ENCODE measurements at places on chromosomes 2 and 18. TPM values are rescaled to one million over a fixed set of nuclear protein-coding genes. Genes with fewer than 3 reads are reported as not detected.

DNA sequence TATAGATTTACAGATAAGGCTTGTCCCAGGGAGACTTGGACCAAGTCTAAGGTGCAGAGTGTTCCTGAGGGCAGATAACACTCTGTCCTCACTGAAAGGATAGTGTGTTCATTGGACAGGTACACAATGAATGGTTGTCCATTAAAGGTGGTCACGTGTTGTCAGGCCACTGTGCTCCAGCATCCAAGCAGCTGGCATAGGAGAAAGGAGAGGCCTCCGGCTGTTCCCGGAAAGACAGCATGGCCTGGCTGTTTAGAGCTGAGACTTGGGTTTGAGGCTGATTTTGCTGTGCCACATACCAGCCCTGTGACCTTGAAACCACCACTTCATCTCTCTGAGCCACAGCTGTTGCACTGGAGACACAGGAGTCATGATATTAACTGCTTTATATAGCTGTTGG is 19.6 kb upstream of the SULT1C3 start:
- DNase-seq: no peak

GRCh38 chr18:30271716-30272115 is 770.8 kb downstream of the DSC3 start:
- DNase-seq: no peak

- no peak for DNase-seq
Measured at GRCh38 chr2:121335294-121336290, 50.6 kb upstream of the TFCP2L1 start.

- DNase-seq: no peak
Measured at GRCh38 chr2:71609958-71610357, 156.6 kb downstream of the DYSF start.

- DNase-seq: no peak
Measured at GRCh38 chr18:69996951-69997798, 49.5 kb upstream of the CD226 start.

- no peak for DNase-seq
Measured at GRCh38 chr2:38454081-38454480, 77.0 kb upstream of the ATL2 start.

DNA sequence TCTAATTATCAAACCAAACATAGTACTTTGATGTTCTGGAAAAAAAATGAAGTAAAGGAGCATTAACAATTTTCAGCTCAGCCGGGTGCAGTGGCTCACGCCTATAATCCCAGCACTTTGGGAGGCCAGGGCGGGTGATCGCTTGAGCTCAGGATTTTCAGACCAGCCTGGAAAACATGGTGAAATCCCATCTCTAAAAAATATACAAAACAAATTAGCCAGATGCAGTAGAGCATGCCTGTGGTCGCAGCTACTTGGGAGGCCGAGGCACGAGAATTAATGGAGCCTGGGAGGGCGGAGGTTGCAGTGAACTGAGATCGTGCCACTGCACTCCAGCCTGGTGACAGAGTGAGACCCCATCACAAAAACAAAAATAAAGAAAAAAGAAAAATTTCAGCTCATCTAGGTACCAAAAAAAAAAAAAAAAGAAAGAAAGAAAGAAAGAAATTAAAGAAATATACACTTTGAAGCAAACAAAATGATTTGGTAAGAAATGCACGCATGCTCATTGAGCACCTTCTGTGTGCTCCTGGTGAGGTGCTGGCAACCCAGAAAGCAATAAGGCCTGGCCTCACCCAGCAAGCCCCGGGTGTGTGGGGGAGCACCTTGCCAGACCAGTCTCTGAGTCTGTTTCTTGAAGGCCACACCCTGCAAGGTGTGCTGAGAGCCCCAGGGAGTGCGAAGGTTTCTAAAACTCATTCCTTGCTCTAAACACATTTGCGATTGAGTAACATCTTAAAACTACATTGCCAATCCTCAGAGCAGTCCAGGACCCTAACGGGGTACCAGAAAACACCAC is 133.5 kb downstream of the TFCP2L1 start:
- DNase-seq: no peak

DNA sequence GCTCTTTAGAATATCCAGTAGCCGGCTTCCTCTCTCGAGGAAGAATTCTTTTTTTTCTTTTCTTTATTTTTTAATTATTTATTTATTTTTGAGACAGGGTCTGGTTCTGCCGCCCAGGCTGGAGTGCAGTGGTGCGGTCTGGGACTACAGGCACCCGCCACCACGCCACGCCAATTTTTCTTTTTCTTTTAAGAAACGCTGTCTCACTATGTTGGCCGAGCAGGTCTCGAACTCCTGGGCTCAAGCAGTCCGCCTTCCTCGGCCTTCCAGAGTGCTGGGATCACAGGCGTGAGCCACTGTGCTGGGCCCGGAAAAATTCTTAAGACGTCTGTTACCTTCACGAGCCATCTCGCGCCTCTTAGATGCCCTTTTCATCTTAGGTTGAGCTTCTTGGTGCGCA is 931 bp upstream of the TMEM131 start:
- DNase-seq: no peak

- DNase-seq: no peak
Measured at GRCh38 chr2:44767691-44768090, 173.8 kb upstream of the SIX3 start.

DNA sequence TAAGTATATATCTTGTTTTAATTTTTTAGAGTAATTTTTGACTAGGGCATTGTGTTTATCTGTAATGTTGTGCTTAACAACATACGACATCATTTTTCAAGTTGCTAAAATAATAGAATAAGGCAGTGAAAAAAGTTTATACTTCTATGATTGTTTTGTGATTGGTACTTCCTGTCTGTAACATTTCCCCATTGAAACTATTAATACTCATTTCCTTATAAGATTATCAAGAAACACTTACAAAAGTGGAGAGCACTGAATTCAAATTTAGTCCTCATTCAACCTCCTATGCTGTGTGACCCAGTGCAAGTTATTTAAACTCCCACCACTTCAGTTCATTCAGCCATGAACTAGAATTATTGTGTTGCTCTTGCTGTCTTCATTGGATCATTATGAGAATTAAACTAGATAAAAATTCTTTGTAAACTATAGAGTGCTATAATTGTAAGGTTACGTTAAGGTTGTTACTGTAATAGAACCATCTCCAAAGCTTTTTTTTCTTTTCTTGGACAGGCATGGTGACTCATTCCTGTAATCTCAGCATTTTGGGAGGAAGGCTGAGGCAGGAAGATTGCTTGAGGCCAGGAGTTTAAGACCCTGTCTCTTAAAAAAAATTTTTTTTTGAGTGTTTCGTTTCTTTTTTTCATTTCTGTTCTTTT is 2.8 kb downstream of the ETAA1 start:
- DNase-seq: no peak

GRCh38 chr2:95757988-95758387 is 166.2 kb downstream of the TRIM43 start:
- DNase-seq: no peak

DNA sequence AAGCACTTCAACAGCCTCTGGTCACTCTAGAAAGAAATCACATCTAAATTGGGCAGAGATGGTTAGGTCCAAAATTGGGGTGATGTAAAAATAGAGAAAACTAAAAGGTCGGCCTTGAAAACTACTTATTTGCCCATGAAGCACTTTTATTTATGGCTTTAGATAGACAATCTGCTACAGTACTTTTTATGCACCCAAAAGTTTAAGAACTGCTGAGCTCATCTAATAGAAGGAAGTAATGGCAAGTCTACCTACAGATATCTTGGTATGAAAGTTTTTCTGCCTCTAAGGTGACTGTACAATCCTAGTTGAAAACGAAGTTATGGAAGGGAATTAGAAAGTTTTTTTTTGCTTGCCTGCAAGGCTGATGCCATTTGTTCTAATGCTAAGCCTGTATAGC is 46.2 kb downstream of the SPHKAP start:
- DNase-seq: no peak

DNA sequence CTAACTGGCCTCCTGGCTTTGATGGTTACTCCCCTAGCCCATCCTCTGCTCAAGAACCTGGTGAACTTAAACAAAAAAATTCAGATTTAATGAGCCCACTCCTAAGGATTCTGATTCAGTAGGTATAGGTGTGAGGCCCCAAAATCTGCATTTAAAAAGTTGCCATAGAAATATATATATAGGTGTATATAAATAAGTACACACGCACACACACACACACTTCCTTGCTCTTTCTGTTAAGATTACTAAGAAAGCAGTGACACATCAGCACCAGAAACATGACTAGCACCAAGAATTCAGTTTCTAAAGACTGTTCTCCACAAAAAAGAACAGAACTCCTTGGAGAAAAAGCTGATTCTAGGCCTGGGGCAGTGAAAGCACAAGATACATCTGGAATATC is 17.8 kb downstream of the EML6 start:
- no peak for DNase-seq

- DNase-seq: no peak
Measured at GRCh38 chr2:97932975-97933662, 62.6 kb downstream of the TMEM131 start.

DNA sequence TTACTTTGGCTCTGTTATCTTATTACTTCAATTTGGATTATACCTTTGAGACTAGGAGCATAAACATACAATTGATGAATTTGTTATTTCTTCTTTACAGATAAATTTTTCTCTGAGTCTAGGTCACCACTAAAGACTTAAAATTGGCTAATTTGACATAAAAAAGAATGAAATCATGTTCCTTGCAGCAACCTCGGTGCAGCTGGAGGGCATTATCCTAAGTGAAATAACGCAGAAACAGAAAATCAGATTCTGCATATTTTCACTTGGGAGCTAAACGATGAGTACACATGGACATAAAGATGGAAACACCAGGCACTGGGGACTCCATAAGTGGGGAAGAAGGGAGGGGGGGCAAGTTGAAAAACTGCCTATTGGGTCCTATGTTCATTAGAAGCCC is 172.8 kb upstream of the SESTD1 start:
- DNase-seq: no peak

- no peak for DNase-seq
Measured at GRCh38 chr2:83970217-83970929, 488.7 kb downstream of the SUCLG1 start.

DNA sequence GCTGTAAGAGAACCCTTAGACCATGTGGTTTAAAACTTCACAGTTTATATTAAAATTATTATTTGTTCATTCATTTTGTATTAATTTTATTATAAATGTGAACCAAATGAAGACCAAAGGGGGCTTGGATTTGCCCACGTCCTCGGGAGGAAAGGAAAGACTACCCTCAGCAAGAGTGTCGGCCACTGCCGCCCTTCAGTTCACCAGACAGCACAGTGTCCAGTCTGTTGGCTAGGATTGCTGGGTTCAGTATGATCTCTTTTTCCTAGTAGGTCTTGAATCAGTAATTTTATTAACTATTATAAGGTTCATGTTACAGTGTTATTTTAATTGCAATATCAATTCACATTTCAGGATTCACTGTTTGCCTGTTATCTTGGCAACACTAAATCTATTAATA is 78.2 kb upstream of the CHRNA1 start:
- no peak for DNase-seq

DNA sequence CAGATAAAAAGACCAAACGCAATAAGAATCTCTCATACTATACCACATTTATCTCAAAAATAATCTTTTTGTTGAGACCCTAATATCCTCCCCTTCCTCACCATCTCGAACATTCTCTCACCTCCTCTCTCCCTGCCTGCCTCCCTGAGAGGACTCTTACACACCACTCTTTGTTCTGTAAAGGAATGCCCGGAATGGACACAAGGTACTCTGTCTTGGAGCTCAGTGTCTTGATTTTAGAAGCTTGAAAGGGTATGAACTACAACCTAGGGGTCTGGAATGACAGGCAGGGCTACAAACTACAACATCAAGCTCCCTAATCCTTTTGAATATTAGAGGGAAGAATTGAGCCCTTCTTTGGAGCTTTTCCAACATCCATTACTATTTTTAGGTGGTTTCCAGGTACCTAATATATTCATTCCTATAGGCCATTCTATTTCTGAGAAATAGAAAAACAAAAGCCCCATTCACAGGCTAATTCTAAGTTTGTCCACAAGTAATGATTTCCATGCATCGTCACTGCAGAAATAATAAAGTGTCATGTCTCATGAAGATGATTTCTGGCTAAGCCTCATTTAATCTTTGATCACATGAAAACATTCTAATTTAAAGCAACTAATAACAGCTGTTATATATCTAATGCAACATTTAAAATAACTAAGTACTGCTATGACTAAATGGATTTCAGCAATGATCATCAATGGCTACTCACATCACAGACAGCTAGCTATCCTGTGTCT is 60.6 kb downstream of the LRP2 start:
- DNase-seq: no peak

DNA sequence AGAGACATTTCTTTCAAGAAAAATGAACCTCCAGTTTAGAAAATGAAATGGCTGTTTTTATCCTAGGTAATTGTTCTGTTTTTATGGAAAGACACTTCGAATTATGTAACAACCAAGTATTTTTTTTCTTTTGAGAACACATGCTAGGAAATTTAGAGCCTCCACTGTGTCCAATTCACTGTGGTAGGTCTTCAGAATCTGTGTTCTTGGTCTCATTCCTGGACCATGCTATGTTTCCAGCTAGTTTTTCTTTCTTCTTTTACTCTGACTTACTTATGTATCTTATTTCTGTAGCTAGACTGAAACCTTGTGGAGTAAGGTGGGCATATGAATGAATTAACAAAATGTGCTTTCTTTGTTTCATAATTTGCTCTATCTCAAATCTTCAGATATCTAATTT is 391.7 kb upstream of the KLHL29 start:
- no peak for DNase-seq

- no peak for DNase-seq
Measured at GRCh38 chr2:63569740-63570139, 18.5 kb downstream of the WDPCP start.

- DNase-seq: no peak
Measured at GRCh38 chr2:70991142-70991541, 3.5 kb downstream of the TEX261 start.

DNA sequence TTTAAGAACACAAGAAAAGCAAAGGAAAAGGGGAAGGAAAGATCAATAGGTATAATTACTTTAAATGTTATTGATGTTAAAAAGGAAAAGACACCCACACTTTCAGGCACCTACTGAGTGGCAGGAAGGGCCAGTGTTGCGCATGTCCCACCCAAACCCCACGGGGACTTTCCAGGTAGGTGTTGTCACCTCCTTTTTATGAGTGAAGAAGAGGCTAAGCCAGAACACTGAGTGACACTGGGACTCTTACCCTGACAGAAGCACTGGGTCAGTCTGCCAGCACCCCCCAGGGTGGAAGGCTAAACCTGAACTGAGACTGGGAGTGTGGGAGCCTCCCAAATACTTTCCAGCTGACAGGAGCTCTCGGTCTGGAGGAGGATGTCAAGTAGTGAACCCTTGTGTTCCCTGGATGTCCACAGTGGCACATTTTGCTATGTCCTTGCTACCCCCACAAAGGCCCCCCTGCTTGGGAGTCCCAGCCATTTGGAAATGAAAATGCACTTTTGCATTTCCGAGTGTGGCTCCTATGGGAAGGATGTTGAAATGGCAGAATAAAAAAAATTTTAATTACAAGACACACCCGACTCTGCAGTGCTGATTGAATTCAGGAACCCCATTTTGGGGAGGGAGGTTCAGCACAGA is 90.9 kb upstream of the SMAD2 start:
- DNase-seq: no peak

- DNase-seq: peak; percentile 35
Measured at GRCh38 chr2:219368690-219369191, 19.0 kb downstream of the DNPEP start.

GRCh38 chr18:78309924-78310323 is 669.7 kb upstream of the SALL3 start:
- no peak for DNase-seq

The BCS1L gene
- 33.3 TPM for total RNA-seq

The BUB1 gene
- 1.6 TPM for total RNA-seq

The KYNU gene
- total RNA-seq: 2.1 TPM

The GPR45 gene
- not detected for total RNA-seq

The RPS27A gene
- 564 TPM for total RNA-seq
